ENCODE measurements at places on chromosomes 16 and 17. TPM values are rescaled to one million over a fixed set of nuclear protein-coding genes. Genes with fewer than 3 reads are reported as not detected.

Gene DPEP3
- total RNA-seq, result not detected

Gene CPHXL2
- total RNA-seq, result not detected

Gene MEOX1
- total RNA-seq, result 3.5 TPM

Gene TMEM98
- total RNA-seq, result 175 TPM

Gene RNPS1
- 125 TPM for total RNA-seq

Gene RAMP2
- total RNA-seq, result 10.3 TPM

Gene ITGA3
- total RNA-seq, result 108 TPM

Gene HS3ST3B1
- 1.6 TPM for total RNA-seq

Gene PRCD
- 1.6 TPM for total RNA-seq

Gene SLFN13
- 8.2 TPM for total RNA-seq

Gene WIPI1
- total RNA-seq, result 56.0 TPM

Gene LAT
- 13.0 TPM for total RNA-seq

Gene CMTM2
- 0.46 TPM for total RNA-seq

DNA sequence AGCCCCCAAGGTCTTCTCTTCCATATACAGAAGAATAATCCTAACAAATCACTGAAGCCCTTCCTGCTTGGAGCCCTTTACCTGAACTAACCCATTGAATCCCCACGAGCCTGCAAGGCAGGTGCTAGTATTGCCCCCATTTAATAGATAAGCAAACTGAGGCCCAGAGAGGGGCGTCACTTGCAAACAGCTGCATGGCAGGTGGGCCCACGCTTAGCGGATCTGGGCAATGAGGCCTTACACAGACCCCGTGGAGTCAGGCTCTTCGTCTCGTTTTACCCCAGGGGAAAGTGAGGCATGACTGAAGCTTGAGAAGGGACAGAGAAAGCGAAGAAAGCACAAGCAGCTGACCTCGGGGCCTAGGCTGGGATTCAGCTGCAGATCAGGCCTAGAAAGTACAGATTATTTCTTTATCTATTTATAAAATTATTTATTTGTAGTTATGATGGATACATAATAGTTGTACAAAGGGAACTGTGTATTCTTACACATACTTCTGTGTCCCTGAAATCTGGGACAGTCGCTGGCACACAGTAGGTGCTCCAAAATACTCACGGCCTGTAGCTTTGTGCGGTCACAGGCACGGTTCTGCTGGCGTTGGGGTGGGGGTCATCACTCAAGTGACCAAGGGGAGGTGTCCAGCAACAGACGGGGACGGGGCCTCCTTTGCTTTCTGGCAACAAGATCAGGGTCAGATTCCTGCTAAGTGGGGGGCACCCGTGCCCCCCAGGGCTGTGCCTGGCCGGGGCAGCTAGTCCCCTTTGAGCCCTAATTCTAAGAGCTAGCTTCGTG lies 223.2 kb upstream of the GSE1 start:
- DNase-seq, result no peak

DNA sequence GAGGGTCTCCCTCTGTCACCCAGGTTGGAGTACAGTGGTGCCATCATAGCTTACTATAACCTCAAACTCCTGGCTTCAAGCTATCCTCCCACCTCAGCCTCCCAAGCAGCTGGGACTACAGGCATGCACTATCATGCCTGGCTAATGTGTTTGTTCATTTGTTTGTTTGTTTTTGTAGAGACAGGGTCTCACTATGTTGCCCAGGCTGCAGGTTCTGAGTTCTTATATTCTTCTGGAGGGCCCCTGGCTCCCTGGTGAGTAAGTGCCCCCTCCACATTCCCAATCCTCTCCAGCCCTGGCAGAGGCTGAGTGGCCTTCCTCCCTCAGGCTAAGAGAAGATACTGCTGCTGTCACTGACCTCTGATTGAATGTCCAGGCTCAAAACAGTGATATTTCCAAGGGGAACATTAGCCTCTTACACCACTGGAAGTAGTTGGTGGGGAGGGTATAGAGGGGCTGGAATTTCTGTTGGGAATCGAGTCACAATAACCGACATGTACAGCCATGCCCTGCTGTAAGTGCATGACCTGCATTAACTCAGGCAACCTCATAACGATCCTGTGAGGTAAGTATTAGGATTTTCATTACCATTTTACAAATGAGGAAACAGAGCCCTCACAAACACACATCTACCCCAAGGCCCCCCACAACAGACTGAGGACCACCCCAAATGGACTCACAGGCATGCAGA lies 2.7 kb upstream of the ETV4 start:
- no peak for DNase-seq

GRCh38 chr16:15464401-15465186 lies 30.2 kb downstream of the BMERB1 start:
- no peak for DNase-seq

- DNase-seq, result no peak
These were observed 18.9 kb downstream of the C16orf86 start for GRCh38 chr16:67685388-67686112.

DNA sequence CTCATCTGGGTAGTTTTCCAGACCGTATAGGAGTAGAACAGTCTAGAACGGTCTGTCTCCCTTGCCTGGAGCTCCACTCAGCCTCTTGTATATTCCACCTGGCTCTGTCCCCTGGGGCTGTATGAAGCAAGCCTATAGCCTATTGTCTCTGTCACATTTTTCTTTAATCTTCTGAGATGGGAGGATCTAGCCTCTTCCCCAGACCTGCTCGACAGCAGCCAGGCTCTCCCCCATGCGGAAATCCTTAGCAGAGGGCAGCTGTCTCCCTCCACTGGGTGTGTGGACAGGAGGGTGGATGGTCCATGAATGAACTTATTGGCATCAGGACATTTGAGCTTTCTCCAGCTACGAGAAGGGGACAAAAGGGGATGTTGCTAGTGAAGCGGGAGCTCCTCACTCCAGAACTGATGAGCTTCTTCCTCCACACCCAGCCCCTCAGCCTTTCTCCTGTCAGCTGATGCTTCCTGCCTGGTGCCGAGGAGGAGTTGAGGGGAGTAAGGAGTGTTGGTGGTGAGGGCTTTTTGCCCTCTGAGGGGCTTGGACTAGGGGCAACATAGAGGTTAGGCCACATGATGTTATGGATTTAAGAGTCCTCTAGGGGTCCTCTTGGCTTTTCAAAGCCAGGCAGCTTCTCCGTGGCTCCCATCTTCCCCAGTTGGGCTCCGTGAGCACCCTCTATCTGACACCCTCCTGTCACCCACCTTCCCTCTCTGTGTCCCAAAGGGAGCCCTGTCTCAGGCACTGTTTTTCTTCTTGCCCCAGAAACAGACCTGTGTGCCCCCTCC lies 28.0 kb downstream of the ARHGAP23 start:
- no peak for DNase-seq

DNA sequence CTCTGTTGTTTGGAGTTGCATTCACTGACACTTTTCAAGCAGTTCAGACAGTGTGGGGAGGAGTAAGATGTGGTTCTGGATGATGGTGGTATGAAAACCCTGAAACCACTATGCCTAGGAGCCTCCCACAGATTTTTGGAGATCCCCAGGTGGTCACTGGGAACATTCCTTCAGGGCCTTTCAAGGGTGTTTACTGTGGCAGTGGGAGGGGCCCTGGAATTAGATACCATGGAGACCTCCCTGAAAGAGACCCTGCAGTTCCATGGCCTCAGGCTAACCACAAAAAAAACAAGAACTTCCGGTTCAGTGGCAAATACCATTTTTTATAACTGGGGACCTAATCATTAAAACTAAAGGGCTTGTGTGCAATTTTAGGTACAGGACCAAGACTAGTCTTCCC lies 79.9 kb downstream of the TMEM100 start:
- DNase-seq, result no peak

DNA sequence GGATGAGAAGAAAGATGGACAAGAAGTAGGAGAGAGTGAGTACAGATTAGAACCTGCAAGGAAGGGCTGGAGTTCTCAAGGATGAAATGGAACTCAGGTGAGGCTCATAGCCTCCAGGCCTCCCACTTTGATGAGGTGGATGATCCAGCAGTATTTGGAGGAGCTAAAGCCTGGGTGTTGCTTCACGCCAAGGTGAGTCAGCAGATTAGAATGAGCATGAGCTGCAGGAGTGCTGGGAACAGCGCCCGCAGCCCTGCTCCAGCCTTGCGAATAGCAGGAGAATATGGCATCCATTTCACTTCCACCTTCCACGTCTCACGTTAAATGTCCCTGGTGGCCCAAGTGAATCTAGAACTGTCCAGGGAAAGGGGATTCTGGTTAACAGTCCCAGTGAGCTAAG lies 94.4 kb upstream of the CPHXL start:
- no peak for DNase-seq

- no peak for DNase-seq
These were observed 130.8 kb upstream of the RCVRN start for GRCh38 chr17:10035885-10036284.

DNA sequence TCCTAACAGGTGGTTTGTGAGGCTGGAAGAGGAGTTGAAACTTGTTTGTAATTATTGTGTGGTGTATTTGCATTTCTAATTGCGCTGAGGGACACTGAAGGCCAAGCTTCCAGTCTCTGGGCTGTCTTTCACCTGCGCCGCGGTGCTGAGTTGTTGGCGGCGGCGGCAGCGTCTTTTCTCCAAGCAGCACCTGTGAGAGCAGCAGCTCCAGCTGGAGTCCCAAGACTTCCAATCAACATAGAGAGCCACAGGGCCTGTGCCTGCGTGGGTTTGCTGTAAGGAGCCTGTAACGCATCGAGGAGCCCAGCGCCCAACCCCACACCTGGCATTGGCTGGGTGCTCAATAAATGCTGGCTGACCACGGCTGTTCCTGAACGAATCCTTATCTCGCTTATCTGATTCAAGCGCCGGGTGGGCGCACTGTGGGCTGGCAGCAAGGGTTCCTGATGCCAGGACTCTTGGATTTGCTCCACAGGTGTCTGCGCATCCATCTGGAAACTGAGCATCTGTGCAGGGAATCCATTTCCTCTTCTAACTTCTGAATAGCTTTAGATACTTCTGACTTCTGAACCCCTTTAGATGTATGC lies 138.1 kb downstream of the ASIC2 start:
- no peak for DNase-seq

GRCh38 chr16:73036074-73036826 lies 11.7 kb downstream of the ZFHX3 start:
- no peak for DNase-seq

DNA sequence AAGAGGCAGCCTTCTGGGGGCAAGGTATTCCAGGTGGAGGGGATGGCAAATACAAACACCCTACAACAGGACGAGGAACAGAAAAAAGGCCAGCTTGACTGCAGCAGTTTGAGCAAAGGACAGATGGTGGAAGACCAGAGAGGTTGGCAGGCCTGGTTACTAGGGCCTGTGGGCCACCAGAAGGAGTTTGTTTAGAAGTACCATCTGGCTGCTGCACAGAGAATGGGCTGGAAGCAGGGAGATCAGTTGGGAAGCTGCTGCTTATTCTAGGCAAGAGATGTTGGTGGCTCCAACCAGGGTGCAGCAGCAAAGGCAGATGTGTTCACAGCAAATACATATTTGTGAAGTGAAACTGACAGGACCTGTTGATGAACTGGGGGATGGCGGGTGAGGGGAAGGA lies 2.9 kb upstream of the YPEL2 start:
- DNase-seq, result no peak

- DNase-seq, result no peak
These were observed 7.8 kb upstream of the RNPS1 start for GRCh38 chr16:2275476-2276367.

GRCh38 chr17:33218698-33219601 lies 74.1 kb downstream of the ASIC2 start:
- no peak for DNase-seq

All from mucosa of descending colon (tissue), 3 donors.